Activated CD4-positive, alpha-beta T cell treated with anti-CD3 and anti-CD28 coated beads, Interleukin-2, amount 50 U/mL, for 24 hours (primary cell): ENCODE measurements at places on chromosomes 7 and 10.
A peak's percentile ranks its signal among the peaks of the same experiment; 100 is the strongest.

DNA sequence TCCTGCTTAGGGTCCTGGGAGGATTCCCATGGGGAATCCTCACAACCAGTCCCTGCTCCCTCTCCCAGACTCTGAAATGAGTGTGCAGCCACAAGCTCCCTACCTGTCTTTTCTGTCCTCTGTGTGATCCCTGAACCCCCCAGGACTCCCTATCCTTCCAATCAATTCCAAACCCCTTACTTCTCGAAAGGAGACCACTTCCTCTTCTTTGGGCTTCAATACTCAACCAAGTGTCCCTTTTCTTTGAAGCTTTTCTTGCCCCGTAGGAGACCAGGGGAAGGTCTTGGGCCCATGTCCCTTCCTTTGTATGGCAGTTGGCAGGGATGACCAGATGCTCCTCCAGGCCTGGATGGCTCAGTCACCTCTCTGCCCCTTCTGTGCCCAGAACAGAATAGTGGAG is 1.7 kb downstream of the AEBP1 start:
- DNase-seq = no peak

- DNase-seq = no peak
Observed at GRCh38 chr7:27122077-27122910, 8.3 kb downstream of the HOXA4 start.

DNA sequence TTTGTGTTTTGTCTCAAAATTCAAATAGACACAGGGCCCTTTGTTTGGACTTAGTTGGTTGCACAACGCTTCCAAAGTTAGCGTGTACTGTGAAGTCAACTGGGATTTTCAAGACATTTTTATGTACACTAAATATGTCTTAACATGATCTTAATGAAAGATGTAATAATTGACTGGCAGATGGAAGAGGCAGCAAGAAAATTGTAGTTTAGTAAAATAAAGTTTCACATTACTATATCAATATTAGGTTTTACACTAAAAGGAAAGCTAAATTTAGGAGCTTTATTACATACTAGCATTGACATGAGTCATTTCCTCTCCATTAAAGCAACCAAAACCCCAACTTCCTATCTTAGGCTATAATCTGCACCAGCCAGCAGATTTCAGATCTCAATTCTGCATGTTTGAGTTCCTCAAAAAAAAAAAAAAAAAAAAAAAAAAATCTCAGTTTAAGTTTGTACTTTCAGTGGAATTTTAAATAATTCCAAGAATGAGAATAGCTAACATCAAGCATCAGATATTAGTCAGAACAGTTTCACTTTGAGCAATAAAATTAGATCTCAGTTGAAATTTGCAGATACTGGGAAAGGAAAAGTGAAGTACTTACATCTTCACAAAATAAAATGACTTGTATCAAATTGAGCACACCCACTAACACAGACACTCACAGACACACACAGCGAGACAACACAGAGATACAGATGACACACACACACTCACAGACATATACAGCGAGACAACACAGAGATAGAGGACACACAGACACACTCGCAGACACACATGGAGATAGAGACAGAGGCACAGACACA is 346.6 kb upstream of the KLF6 start:
- peak; percentile 44 for DNase-seq

- no peak for DNase-seq
Observed at GRCh38 chr7:136230210-136230609, 253.1 kb upstream of the MTPN start.

DNA sequence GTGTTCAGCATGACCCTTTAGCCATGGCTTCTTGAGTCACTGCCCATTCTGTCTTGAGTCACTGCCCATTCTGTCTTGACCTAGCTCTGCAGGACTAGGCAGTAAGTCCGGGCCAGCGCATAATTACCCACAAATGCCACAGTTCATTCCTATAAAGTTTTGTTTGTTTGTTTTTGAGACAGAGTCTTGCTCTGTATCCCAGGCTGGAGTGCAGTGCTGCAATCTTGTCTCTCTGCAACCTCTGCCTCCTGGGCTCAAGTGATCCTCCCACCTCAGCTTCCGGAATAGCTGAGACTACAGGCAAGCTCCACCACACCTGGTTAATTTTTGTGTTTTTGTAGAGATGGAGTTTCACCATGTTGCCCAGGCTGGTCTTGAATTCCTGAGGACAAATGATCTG is 32.7 kb upstream of the TARP start:
- DNase-seq = no peak

DNA sequence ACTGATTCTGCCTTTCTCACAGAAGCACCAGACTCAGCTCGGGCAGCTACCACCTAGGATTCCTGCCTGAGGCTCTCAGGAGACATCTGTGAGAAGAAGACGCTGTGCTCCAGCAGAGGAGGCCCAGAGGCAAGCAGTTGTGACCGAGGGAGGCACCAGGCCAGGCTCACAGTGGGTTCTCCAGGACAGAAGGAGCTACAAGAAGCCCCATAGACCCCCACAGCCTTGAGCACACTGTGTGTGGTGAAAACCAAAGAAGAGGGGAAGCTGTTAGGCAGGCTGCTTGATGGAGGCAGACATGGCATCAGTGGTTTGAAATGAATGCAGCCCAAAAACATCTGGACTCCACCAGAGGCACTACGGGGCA is 198.8 kb downstream of the GRID1 start:
- DNase-seq = no peak

- no peak for DNase-seq
Observed at GRCh38 chr10:61961278-61961677, 59.8 kb downstream of the ARID5B start.

DNA sequence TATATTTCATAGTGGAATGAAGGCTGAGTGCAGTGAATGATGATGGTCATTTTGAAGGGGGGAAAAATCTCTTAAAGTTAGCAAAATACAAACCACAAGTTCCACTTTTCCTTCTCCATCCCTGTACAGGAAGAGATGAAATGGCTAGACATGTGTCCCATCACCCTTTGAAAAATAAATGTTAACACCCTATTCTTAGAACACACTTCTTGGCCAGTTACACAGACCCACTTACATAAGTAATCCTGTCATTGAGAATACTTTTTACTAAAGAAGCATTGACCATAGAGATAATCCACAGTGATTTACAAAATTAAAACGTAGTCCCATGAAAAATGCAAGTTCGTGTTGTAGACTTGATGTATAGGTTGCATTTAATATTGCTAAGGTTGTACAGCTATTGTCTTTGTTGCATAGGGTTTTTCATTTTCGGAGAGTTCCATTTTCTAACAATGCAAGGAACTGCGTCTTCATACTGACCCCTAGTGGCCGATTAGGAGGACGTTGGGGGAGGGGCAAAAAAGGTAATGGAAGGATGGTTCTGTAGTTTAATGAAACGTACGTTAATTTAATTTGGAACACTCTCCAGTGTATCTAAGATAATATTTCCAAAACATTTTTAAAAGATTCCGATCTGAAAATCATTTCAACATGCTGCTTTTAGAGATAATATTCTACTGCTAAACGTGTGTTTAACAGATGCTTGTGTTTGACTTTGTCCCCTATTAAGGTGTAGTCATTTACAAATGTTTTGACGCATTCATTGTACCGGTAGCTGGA is 60.9 kb downstream of the ARMC3 start:
- DNase-seq = peak; percentile 23

- DNase-seq = no peak
Observed at GRCh38 chr7:129386506-129386905, 47.7 kb upstream of the STRIP2 start.

- no peak for DNase-seq
Observed at GRCh38 chr7:100572281-100572948, 1.3 kb downstream of the SAP25 start.

DNA sequence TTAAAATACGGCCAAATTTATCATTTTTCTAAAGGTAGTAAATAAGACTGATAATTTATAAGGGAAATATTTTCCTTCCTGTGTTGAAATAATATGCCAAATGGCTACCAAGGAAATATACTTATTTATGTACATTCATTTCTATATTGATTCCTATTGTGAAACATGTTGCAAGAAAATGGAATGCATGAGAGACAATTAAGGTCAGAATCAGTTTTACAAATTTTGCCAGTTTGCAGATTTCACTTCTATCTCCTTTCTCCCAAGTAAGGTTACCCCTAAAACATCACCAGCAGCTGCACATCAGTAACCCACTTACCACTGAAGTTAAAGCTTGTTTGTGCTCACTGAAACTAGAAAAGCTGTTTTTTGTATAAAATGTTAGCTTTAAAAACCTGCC is 19.2 kb upstream of the REEP3 start:
- DNase-seq = no peak

DNA sequence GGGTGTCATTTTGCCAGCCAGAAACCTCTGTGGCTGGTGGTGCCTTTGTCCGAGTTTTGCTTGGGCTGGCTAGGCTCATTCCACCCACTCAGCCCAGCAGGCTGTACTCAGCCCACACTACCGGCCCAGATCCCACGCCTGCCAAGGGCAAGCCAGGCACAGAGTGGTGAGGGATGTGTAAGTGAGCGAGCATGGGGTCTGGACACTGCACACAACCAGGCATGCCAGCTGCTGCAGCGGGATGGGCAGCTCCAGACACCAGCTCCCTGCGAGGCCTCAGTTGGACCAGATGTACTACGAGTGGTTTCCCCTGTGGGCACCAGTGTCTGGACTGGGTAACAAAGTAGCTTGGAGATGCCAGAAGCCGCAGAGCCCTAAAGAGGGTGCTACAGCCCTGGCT is 134.2 kb upstream of the C7orf33 start:
- no peak for DNase-seq

- no peak for DNase-seq
Observed at GRCh38 chr10:47164126-47164799, 135.7 kb upstream of the GDF10 start.

DNA sequence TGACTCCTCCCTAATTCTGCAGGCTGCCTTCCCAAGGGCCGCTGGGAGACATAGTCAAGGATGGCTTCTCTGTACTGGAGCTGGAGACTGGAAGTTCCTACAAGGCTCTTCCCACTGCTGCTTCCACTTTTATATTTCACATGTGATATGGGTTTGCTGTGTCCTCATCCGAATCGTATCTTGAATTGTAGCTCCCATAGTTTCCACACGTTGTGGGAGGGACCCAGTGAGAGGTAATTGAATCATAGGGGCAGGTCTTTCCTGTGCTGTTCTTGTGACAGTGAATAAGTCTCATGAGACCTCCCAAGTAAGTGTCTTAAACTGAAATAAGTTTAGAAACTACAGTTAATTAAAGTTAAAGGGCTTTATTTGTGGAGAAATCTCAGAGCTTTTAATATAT is 47.0 kb upstream of the BICC1 start:
- DNase-seq = no peak

GRCh38 chr10:110848106-110848505 is 23.6 kb upstream of the PDCD4 start:
- DNase-seq = no peak

DNA sequence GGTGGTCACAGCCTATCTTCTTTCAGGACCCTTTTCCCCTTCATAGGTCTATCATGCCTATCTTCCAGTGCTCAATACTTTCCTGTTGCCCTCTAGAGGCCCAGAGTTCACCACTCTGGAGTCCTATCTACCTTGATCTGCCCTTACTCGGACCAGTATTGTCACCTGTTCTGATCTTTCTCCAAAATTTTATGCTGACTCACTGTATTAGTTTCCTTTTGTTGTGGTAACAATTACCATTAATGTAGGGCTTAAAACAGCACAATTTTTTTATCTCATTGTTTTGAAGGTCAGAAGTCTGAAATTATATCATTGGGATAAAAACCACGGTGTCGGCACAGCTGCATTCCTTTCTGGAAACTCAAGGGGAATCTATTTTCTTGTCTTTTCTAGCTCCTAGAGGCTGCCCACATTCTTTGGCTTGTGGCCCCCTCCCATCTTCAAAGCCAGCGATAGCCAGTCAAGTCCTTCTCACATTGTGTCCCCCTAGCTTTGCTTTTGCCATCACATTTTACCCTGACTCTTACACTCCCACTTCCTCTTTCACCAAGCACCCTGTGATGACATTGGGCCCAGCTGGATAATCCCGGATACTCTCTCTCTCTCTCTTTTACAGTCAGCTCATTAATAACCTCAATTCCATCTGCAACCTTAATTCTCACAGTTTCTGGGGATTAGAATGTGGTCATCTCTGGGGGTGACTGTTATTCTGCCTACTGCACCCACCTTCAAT is 54.6 kb downstream of the TFAM start:
- DNase-seq = no peak

GRCh38 chr7:149133028-149133710 is 7.0 kb upstream of the ZNF425 start:
- no peak for DNase-seq

DNA sequence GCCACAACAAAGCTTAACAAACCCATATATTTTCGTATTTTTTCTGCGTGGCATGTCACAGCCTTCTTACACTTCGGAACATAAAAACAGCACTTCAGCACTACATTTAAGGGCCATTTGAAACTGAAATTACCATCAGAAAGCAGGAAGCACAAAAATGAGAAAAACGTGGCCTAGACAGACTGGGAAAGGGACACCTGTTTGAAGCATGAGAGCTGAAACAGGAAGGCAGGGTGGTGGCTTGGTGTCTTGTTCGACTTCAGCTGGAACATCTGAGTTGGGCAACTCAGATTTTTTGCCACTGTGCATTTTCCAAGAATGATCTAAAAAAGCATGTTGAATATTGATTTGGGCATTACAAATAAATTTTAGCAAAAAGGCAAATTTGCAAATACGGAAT is 243.2 kb downstream of the ELMO1 start:
- no peak for DNase-seq
